ENCODE measurements at places on chromosomes 1 and 21. TPM values are rescaled to one million over a fixed set of nuclear protein-coding genes. Genes with fewer than 3 reads are reported as not detected.

GRCh38 chr21:44682580-44683151 lies 703 bp upstream of the KRTAP12-1 start:
- H3K27ac ChIP-seq: no peak overlapping the region
- no peaks in the 10 kb centered on the region for H3K27me3 ChIP-seq
- no peak for DNase-seq
- H3K36me3 ChIP-seq: no peaks in the 10 kb centered on the region
- peaks cover 9% of the 10 kb centered on the region for H3K4me1 ChIP-seq

Gene GFI1
- 0.20 TPM for total RNA-seq

- no peaks in the 10 kb centered on the region for H3K27me3 ChIP-seq
- H3K36me3 ChIP-seq: peaks cover 3% of the 10 kb centered on the region
- no peak overlapping the region for H3K4me3 ChIP-seq
- H3K4me1 ChIP-seq: peaks cover 2% of the 10 kb centered on the region
- H3K27ac ChIP-seq: no peak overlapping the region
These were observed 48.8 kb downstream of the XPR1 start for GRCh38 chr1:180680558-180681144.

DNA sequence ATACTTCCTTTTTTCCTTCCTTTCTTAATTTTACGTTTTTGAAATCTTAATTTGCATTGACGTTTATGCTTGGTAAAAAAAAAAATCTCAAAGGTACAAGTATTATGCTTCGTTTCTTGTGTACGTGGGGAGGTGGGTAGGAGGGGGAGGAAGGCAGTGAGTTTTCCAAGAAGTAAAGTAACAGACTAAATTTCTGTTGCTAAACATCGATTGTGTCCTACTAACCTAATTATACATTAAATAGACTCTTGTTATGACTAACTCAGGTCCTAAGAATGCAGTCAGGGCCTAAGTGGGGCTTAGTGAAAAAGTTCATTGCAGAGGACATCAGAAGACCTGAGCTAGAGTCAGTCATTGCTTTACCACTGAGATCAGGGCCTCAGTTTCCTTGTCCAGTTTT lies 17.5 kb downstream of the NEK7 start:
- no peaks in the 10 kb centered on the region for H3K27me3 ChIP-seq
- peaks cover 21% of the 10 kb centered on the region for H3K4me1 ChIP-seq
- no peaks in the 10 kb centered on the region for H3K36me3 ChIP-seq
- no peak overlapping the region for H3K4me3 ChIP-seq

Gene FLG2
- total RNA-seq: not detected

DNA sequence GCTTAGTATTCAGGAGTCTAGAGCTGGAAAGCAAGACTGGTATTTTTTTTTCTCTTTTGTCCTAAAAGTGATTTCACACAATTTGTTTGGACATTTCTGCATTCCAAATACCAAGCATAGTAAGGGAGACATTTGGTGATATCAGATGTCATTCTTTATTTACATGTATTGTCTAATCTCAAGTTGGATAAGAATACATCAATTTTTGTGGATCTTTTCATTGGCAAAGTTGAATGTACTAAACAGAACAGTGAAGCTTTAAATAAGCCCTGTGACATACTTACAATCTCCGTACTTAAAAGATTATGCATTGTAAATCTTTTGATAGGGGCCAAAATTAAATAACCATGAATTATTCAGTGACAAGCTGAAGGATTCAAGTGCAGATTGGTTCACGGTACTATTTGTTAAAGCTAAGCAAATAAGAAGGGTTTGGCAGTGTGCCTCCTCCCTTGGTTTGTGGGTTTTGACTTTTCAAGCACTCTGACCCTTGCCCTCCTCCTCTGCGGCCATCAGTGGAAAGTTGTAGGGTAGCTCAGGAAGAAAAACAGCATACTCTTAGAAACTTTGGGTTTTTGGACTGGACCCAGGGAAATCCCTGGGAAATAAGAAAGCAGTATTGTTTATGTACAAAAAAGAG lies 663.7 kb downstream of the ADGRL2 start:
- DNase-seq: no peak
- H3K27me3 ChIP-seq: peaks cover 6% of the 10 kb centered on the region
- no peaks in the 10 kb centered on the region for H3K4me1 ChIP-seq
- H3K4me3 ChIP-seq: no peak overlapping the region

GRCh38 chr1:166166698-166167571 lies at the start of gene FAM78B:
TSS of gene FAM78B (minus strand) at chr1:166167001. CDS start at chr1:166166248, 753 bp downstream.
- DNase-seq: peak; percentile 91
- H3K27ac ChIP-seq: no peak within 1 kb of the TSS
- peaks cover 39% of the 10 kb centered on the region for H3K27me3 ChIP-seq
- no peaks in the 10 kb centered on the region for H3K4me1 ChIP-seq
- no peaks in the 10 kb centered on the region for H3K36me3 ChIP-seq
- H3K4me3 ChIP-seq: peak within 1 kb of the TSS; percentile 82

DNA sequence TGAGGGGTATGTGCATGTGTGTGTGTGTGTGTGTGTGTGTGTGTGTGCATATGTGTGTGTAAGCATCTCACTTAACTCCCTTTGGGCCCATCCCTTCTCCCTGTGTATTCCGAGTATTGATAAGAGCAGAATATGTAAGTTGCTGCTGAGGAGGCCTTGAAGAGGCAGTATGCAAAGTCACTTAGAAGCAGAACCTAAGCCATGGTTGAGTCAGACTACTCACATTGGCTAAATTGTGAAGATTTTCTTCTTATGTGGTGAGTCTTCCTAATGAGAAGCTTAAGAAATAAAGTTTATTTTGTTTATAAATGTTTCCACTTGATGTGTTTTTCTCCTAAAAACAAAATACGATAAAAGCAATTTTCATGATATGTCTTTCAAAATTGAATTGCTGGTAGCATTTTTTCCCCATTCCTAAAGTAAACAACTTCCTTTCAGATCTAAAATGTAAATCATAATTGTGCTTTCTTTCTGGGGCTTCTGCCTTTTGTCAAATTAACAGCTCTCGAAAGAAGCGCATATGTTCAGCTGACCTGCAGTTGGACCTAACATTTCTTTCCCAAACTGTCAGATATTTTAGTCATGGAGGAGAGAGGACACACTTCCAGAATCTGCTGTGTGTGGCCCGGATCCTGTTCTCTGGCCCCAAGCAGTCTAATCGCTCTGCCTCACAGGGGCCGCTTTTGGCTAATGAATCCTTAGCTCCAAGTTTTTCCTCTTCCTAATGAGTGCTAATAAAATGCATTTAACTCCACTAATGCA lies 284.0 kb downstream of the DUSP10 start:
- H3K27me3 ChIP-seq: no peaks in the 10 kb centered on the region
- no peaks in the 10 kb centered on the region for H3K4me1 ChIP-seq
- H3K27ac ChIP-seq: no peak overlapping the region
- H3K36me3 ChIP-seq: no peaks in the 10 kb centered on the region
